ENCODE measurements at places on chromosomes 11 and 22. TPM values are rescaled to one million over a fixed set of nuclear protein-coding genes. Genes with fewer than 3 reads are reported as not detected.

The LRRC32 gene
- total RNA-seq = 1.1 TPM

GRCh38 chr11:78926633-78927338 is 352.1 kb upstream of the NARS2 start:
- no peak for DNase-seq

DNA sequence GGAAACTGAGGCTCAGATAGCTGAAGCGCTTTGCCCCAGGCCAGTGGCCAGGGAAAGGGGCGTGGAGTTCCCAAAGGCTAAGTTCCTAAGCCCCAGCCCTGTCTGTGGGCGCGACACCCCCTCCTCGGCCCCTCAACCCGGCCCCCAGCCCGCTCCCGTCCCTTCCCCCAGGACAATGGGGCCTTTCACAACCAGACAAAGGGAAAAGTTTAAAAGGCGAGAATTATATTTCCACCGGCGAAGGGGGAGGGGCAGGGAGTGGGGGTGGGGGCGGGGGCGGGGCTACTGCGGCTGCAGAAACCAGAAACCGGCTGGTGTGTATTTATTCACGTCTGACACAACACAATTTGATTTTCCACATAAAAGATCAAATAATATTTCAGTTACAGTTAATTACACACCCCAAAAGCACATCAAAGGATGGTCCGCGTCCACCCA is 192.1 kb downstream of the MN1 start:
- no peak for DNase-seq

DNA sequence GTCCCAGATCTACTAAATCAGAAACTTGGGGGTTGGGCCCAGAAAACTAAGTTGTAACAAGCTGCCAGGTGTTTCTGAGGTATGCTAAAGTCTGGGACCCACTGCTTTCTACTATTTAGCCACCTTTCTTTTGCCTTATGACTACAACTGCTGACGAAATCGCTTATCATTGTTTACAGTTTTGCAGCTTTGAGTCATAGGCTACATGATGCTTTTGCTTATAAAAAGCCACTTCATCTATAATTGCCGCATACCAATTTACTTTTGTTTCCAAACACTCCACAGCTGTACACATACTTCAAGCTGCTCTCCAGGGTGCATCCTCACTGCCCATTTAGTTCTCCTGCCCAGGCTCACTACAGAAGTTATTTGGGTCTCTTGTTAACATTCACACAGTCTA is 144.7 kb downstream of the ENTHD1 start:
- no peak for DNase-seq

The PHOX2A gene
- total RNA-seq = not detected

DNA sequence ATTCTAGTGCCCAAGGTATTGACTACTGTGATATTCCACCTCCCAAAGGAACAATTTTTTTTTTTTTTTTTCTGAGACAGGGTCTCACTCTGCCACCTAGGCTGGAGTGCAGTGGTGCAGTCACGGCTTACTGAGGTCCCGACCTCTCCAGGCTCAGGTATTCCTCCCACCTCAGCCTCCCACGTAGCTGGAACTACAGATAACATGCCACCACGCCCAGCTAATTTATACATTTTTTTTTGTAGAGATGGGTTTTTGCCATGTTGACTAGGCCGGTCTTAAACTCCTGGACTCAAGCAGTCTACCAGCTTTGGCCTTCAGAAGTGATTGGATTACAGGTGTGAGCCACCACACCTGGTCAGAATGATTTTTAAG is 33.4 kb downstream of the MAML2 start:
- DNase-seq = no peak

DNA sequence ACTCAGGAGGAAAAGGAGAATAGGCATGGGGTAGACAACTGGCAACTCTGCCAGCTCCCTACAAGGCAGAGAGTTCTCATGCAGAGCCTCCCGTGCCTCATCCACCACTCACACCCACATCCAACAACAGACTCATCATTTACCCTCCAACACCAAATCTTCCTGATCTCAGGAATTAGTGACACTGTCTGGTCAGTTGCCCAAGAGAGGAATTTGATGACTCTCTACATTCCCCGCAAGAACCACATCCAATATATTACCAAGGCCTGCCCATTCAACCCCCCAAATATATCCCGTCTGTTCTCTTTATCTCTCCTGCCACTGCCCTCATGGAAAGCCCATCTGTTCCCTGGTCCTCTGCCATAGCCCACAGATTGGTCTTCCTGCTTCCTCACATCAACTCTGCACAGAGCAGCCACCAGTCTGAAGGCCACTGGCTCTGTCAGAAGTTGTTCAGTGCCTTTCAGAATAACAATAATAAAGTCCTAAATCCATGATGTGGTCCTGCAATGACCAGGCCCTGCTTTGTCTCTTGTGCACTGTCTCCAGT is 57.5 kb upstream of the CD82 start:
- DNase-seq = no peak

GRCh38 chr22:21660904-21661303 is 4.9 kb upstream of the PPIL2 start:
- no peak for DNase-seq

The MS4A8 gene
- not detected for total RNA-seq

- DNase-seq = no peak
Observed at GRCh38 chr11:16173798-16174197, 182.5 kb downstream of the SOX6 start.
